ENCODE measurements at places on chromosomes 1 and 21.

DNA sequence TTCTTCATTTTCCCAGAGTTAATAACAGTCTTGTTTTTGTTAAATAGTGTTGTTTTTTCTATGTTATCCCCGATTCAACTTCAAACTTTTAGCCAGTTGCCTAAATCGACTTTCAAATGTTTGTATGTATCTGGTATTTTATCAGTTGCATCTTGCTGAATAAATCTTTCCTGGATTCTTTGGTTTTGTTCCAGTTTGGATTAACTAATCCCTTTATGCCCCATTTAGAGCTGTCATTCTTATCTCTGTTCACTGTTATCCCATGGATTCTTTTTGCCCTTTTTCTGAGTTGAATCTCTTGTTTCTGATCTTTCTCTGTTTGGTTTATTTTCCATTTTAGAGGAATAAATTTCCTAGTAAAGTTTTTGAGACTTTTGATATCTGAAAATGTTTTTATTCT, 31.1 kb upstream of the PTCH2 start:
- DNase-seq = no peak

- peak; percentile 69 for DNase-seq
These were observed 79.0 kb upstream of the NFASC start for GRCh38 chr1:204791453-204792353.

- no peak for DNase-seq
These were observed 17.5 kb upstream of the PDIK1L start for GRCh38 chr1:26094076-26094669.

DNA sequence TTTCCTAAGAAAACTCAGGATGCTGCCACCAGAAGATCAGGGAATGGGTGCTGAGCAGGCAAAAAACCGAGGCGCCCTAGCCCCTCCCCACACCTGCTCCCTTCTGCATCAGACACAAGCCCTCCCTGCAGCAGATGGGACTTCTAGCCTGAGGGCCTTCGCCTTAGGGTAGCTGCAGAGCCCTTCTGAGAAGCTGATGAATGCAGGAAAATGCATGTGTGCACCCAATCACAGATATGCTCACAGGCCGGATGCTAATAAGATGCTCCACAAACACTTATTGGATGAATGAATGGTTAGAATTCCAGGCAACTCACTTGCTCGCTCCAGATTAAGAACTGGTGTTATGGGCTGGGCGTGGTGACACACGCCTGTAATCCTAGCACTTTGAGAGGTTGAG, 6.8 kb upstream of the C1orf210 start:
- no peak for DNase-seq

DNA sequence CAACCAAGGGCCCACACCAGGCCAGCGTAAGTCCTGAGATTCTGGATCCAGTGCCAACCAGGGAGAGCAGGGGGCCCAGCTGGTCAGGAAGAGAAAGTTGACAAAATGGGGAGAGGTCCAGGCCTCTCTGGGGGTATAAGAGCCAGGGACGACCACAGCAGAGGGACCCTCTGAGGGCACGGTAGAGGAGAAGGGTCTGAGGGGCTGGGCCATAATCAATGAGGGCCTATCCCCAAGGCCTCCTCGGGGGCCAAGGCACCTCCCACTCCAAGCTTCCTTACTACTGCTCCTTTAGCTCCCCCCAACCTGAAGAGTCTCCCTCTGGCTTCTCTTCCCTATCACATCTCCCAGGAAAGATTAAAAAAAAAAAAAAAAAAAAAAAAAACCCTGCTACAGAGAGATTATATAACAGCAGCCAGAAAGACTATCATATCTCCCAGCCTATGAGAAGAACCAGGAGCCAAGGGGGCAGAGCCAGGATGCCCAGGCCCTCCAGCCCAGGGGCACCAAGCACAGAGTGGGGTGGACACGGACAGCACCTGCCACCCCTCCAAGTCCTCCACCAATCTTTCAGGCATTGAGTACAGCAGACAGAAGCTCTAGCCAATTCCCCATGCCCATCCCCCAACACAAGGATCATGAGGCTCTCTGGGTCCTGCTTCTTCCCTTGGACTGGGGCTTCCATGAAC, 2.7 kb downstream of the MEF2D start:
- no peak for DNase-seq

- DNase-seq = no peak
These were observed 70.9 kb upstream of the FAM78B start for GRCh38 chr1:166237675-166238074.

DNA sequence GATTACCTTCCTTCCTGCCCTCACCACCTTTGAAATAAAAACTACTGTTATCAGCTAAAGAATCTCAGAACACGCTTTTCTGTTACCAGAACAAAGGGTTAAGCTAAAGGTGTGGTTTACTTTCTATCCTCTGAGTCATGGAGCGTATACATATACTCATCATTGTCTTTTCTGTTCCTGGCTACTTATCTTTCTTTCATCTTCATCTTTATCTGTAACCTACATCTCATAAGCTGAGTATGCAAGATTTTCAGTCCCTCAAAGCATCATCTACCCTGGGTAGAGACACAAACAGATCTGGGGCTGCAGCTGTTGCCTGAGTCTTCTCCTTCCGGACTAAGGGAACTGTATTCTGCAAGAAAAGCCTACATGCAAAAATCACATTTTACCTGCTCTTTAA, 75.6 kb downstream of the LMO4 start:
- DNase-seq = peak; percentile 52

- no peak for DNase-seq
These were observed 170.8 kb downstream of the PLA2G4A start for GRCh38 chr1:186999506-186999905.

Measured in CD4-positive, alpha-beta memory T cell (primary cell).